ENCODE measurements at places on chromosomes 5 and 9.
A peak's percentile ranks its signal among the peaks of the same experiment; 100 is the strongest.

DNA sequence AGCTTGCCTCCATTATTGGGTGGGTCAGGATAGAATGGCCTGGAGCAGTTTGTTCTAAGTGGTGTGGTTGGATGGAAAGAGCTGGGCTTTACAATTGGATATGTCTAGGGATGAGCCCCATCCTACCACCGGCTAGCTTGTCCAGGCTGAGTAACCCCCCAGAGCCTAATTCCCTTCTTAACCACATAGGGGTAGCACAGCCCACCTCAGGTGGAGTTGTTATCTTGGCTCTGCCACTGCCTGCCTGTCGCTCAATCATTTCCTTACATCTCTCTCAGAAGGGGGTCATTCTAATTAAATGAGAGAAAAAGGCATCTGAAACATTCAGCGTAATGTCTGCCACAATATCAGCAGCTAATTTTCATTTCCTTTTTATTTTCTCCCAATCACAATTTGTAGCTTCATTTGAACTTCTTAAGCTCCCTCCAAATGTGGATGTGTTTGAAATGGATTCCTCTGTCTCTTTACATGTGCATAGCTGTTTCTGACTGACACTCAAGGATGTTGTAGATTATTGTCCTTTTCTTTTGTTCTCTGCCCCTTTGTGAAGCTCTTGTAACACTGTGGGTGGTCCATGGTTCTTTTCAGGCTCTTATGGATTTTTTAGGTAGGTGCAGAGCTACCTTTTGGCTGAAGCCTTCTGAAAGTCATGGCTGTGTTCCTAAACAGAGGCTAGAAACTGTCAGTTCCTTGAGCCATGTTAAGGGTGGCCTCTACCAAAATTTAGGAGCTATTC lies 383.1 kb upstream of the KLF4 start:
- no peak for DNase-seq

GRCh38 chr5:115386657-115387056 lies 90.2 kb upstream of the CCDC112 start:
- DNase-seq, result no peak

- no peak for DNase-seq
These were observed 233.5 kb downstream of the RFX3 start for GRCh38 chr9:3292311-3292710.

- DNase-seq, result no peak
These were observed 29.8 kb upstream of the GZMA start for GRCh38 chr5:55072666-55073065.

DNA sequence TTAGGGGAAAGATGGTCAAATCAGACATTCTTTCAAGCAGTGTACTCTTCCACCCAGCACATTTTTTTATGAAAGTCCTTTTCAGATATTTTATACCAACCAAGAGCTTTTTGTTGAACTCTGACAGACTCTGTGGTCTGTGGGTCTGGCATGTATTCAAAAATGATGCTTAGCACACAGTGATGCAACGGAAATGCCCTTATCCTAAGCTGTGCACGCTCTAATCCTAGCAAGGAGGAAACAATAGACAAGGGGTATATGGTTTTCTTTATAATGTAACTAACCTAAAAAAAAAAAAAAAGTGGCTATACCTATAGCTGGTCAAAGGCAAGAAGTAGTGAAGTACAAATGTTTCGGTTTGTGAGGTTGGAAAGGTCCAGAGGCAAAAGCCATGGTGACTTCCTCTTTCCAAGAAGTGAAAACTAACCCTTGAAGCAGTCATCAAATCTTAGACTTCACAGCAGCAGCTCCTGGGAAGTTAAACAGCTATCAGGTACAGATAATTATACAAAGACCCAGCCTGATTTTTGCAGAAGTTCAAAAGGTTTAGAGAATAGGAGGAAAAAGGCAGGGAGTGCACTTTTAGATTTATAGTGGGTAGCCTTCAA lies 82.5 kb downstream of the SEMA6A start:
- DNase-seq, result peak; percentile 90

DNA sequence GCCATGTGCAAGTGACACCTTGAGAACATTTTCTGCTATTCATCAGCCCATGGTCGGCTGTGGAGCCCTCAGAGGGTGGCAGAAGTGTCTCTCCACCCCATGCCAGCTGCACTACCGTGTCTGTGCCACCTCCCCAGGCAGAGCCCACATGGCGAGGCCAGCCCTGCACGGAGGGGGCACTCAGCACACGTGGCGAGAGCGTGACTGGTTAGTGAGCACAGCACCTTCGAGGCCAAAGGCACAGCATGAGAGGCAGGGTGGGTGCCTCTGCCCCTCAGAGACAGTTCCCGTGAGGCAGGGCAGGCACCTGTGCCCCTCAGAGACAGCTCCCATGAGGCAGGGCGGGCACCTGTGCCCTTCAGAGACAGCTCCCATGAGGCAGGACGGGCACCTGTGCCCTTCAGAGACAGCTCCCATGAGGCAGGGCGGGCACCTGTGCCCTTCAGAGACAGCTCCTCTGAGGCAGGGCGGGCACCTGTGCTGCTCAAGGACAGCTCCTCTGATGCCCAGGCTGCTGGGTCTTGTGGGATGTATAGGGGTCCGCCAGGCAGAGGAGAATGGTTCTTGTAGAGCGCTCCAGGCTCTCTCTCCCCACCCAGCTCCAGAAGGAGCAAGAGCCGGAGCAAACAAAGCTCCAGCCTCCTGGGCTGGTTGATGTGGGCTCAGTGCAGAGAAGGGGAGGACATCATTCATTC lies 179.8 kb upstream of the PPP1R26 start:
- DNase-seq, result no peak

DNA sequence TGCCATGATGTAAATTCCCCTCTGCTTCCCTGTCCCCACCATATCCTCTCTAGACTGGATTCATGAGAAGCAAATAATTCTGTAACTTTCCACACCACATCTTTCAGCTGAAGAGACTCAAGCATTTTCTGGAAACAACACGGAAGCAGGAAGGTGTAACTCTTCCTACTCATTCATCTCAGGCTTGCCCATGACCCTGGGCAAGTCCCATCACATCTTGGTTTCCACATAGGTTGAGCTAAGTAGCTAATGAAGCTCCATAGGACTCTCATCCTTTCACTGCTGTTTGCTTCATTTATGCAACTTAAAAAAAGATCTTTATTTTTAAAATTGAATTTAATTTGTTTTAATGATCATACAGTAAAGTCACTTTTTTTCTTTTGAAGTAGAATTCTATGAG lies 32.7 kb upstream of the STARD4 start:
- no peak for DNase-seq

All from SK-MEL-5 (cell line).